ENCODE measurements at places on chromosomes 16 and 17.

GRCh38 chr16:52497067-52497816, 49.7 kb downstream of the TOX3 start:
- DNase-seq, result no peak

DNA sequence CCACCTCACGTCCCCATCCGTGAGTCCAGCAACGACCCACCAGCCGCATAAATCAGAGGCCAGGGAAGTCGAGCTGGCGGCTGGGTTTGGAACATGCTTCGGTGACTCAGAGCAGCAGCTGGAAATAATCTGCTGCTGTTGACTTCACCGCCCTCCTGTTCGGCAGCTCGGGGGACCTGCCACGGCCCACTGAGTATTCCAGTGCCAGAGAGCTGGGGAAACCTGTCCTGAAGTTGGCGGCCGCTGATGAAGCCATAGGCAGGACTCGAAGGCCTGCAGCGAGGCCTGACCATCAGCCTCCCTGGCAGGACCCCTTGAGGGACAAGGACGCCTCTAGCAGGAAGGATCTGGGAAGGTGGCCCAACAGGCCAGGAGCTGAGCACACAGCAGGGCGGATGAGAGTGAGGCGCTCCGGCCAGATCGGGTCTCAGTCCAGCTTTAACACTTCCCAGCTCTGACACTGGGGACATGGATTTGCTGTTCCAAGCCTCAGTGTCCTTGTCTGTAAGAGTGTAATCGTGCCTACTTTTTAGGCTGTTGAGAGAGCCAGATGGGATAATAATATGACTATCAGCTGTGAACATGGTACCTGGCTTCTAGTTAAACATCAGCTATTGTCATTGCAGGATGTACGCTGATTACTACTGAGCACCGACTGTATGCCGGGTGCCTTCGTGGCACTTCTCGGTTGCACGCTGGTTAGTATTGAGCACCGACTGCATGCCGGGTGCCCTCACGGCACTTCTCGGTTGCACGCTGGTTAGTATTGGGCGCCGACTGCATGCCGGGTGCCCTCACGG, 50.4 kb upstream of the CIBAR2 start:
- no peak for DNase-seq

DNA sequence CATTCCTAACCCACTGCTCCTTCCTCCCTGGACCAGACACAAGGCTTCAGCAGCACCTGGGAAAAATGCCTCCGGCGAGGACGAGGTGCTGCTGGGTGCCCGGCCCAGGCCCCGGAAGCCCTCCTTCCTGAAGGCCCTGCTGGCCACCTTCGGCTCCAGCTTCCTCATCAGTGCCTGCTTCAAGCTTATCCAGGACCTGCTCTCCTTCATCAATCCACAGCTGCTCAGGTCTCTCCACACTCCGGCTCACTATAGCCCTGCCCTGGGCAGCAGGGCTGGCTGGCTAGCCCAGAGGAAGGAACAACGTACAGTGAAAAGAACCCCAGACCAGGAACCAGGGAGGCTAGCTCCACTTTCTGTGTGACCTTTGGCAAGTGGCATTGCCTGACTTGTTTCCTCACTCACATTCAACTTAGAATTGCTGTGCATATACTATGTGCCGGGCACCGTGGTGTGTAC, 26.2 kb downstream of the ABCC3 start:
- DNase-seq, result no peak

- no peak for DNase-seq
Observed at GRCh38 chr17:46742565-46743270, 75.8 kb downstream of the WNT3 start.

- no peak for DNase-seq
Observed at GRCh38 chr17:83055911-83056582, 23.4 kb upstream of the METRNL start.

DNA sequence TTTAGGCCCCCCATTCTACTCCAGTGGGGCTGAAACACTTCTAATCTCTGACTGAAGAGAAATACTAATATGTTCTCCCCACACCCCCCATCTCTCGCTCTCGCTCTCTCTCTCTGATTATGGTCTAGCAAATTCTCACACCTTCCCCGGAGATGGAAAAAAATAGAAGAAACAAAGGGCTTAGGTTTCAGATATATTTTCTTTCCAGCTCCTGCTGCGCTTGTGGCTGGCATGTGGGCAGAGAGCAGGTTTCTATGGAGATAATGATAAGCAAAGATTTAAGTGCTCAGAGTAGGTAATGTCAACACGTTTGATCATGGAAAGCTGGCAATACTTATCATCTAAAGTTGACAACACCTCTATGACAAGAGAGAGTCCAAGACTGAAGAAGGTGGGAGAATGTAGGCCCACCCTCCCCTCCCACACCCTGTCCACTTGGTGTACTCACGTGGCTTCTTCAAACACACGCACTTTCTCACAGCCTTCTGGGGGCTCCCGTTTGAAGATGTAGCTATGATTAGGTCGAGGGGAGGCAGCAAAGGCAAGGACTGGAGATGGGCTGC, 8.0 kb upstream of the SLC35B1 start:
- peak; percentile 93 for DNase-seq

DNA sequence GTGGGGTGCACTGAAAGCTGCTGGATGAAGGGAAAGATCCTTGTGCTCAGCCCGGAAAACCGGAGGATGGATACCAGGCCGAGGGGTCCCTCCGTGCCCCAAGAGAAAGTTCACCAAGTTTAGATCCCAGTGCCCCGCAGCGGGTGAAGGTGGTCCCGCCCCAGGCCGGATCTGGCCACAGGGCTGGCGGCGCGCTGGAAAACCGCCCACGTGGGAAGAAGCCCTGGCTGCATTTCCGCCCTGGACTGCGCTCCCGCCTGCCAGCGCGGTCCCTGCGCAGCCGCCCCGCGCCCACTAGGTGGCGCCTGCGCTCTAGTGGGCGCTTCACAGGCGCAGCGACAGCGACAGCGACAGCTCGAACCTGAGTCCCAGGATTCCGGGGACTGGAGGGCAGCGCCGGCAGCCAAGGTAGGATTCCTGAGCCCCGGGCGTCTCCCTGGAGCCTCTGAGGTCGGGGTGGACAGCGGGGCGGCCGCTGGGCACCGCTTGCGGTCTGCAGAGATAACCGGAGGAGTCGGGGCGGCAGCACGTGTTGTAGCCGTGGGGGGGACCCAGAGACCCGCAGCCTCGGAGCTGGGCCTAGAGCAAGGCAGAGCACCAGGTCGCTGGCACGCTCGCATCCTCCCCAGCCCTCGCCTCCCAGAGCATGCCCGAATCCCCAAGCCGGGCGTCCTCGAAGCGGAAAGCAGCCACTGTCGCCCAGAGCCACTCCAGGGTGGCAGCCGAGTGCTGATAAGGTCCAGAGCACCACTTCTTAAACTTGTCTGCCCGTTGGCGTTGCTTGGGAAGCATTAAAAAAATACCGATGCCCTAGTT, at the start of gene CHD9:
Gene CHD9 (plus strand): TSS at position 322 of the 816 bp plus-strand sequence. CDS start 101,099 bp downstream, outside the sequence.
- peak; percentile 65 for DNase-seq

DNA sequence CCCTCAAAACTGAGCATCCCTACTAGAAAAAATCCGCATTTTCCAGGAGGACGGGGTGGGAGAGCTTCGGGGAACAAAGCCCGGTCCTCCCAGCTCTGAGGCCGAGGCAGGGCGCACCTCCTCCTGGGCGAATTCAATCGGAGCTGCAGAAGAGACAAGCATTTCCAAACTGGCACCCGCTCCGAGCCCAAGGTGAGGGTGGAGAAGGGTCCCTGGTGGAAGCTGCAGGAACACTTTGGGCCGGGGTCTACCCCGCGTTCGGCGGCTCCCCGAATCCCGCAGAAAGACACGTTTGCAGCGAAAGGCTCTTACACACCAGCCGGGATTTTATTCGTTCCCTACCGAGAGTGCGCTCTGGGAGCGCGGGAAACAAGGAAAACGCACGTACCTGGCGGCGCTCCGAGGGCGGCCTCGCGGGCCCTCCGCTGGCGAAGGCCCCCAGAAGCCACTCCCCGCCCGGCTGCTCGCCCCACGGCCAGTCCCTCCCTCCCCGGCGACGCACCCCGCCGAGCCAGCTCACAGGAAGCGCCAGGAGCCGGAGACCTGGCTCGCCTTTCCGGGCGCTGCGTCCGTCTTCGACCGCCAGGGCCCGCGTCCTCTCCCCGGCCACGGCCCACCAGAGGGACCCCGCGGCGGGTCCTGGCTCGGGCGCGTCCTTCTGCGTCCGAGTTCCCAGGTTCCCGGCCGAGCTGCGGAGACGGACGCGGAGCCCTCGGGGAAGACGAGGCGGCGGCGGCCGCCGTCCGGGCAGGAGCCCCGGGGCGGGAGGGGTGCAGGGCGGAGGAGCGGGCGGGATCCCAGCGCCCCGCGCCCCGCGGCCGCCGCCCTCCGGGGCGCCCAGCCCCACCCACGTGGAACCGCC, 49.8 kb upstream of the BAHCC1 start:
- DNase-seq, result peak; percentile 24

- DNase-seq, result no peak
Observed at GRCh38 chr16:83878838-83879237, 20.1 kb upstream of the MLYCD start.

DNA sequence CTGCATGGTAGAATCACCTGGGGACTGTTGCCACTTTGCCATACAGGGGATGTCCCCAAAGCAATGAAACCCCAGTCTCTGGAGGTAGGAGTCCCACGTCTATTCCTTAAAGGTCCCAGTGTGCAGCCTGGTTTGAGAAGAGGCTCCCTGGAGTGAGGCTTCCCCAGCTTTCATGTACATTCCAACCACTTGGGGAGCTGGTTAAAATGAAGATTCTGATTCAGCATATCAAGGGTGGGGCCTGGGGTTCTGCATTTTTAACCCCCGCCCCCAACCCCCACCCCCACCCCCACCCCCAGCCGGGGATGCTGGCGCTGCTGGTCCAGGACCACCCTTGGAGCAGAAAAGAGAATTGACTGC, 241.2 kb downstream of the FOXL1 start:
- DNase-seq, result no peak

DNA sequence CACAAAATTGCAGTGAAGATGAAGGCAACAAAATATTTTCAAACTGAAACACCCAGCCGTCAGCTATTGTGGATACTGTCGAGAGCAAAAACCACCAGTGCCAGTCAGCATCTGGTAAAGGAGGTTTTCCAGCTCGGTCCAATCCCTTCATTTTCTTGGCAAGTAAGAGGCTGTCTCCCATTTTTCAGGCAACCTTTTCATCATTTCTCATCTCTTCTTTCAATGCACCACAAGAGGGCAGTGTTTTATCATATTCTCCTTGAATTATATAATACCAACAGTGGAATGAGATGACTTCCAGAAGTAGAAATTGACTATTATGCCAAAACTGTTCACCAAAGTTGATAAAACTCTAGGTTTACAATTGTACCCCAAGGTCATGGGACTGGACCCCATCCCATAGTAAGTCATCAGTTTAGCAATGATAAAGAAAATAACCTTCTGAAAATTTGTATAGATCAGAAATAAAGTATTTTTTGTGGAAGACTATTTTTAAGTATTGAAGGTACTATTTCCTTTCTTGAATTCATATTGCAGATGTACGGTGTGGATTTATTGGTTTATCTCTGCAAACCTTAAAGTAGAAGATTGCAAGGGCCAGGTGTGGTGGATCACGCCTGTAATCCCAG, 16.8 kb downstream of the NQO1 start:
- DNase-seq, result peak; percentile 68

- no peak for DNase-seq
Observed at GRCh38 chr16:10827691-10828341, 9.2 kb upstream of the TVP23A start.

- peak; percentile 95 for DNase-seq
Observed at GRCh38 chr17:48441231-48441711, 11.3 kb upstream of the SKAP1 start.

GRCh38 chr17:21286066-21286770, 1.7 kb downstream of the MAP2K3 start:
- no peak for DNase-seq

DNA sequence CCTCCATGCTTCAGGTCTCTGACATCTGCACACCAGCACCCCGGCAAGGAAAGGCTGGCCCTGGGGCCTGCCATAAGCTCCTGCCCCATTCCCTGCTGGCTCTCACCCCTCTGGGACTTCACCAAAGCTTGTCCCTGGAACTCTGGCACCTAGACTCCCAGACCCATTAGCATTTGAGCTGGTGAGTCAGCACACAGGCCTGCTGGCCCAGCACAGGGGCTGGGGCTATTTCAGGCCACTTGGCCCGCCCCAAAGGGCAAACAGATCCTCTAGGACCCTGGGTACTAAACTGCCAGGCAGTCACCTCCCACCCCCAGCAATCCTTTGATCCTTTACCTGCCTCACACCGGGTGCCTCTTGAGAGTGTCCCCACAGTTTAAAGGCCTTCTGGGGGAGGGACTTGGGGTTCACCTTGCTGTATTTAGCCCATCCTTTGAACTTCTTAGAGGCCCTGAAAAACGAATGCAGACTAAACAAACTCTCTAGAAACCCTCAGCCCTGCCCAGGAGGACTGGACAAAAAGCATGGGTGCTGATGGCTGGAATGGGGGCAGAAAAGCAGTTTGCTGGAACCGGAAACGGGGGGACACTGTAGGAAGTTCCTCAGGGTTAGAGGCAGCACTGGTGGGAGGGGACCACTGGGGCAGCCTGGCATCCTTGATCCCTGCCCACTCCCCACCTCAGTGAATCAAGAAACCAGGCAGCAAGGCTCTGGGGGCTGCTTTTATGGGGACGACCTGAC, 3.2 kb upstream of the SAMD14 start:
- no peak for DNase-seq

- no peak for DNase-seq
Observed at GRCh38 chr16:47705266-47705665, 244.1 kb downstream of the PHKB start.

DNA sequence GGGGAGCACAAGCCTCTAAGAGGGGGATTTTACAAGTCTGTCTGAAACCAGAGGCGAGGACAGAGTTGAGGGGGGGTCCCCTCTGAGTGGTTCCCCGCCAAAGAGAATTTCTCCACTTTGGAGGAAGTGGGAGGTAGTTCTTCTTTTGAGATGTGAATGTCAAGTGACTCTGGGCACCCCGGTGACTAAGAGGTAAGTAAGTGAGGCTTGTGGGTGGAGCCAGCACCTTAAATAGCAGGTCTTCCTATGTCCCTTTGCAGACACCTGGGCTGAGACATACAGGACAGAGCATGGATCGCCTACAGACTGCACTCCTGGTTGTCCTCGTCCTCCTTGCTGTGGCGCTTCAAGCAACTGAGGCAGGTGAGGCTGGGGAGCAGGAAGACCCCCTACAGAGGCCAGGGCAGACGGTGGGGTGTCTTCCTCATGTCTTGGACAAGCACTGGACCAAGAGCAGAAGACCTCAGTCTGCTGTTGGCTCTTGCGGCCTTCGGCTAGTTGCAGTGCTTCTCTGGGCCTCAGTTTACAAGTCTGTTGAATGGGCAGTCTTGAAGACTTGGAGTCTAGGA, at the start of gene CCL22:
Gene CCL22 (plus strand): TSS at position 257 of the 569 bp plus-strand sequence. CDS start 34 bp downstream, at position 291.
- no peak for DNase-seq

DNA sequence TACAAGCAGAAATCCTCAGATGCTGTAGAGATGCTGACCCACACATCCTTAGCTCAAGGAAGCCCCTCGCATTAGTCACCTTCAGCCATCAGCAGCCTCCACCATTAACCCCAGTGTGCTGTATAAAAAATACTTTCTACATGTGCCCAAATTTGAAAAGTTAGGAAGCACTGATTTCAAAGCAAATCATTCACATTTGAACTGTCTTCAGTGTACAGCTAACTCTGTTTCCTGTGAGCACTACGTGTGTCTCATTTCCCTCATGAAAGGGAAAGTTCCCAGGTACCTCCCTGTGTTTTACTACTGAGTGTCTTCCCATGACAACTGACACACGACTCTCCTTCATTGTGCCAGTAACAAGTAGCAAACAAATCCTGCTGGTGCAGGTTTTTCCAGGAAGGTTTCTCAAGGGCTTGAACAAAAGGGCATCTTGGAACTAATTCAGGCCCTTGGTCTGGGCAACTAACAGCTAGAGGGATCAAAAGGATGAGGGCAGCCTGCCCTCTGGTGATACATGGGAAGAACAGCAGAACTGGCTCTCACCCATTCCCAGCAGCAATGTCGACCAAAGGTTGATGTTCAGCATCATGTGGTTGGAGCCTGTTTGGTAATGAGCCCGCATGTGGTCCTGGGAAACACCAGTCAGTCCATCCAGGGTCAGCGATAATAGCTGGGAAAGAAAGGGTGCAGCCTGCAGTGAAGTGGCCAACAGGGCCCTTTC, 4.0 kb downstream of the SLC35B1 start:
- peak; percentile 13 for DNase-seq
